ENCODE measurements at places on chromosomes 6 and 20.

DNA sequence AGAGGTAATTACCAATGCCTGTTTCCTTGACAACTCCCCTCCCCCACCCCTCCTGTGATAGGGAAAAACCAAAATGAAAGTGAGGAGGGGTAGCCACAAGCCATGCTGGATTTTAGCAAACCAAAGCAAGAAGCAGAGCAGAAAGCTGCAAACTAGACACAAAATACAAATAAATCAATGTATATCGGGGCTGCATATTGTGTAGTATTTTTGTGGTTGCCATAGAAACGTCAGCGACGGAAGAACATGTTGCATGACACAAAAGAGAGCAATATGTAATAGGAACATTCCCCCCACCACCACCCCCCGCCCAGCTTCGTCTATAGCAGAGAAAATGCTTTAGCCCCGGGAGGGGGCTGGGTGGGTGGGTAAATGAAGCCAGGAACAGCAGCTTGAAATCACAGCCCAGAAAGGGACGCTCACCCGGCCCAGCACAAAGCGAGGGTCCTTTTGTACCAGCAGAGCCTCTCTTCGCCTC lies 548 bp downstream of the AGPAT4 start:
- peak; percentile 27 for DNase-seq

DNA sequence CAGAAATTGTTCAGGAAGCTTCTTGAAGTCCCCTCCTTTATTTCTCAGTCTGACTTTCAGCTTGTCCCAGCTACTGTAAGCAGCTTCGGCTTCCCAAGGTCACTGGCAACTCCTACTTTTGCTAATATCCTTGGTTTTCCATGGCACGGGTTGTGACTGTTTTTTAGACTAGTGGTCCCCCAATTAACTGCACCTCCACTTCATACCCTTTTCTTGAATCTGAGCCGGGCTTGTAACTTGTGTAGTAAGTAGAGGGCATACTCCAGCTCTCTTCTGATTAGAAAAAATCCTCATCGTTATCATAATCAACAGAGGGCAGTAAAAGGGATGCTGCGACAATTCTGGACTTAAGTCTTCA lies 162.3 kb upstream of the TNFAIP3 start:
- DNase-seq, result no peak

DNA sequence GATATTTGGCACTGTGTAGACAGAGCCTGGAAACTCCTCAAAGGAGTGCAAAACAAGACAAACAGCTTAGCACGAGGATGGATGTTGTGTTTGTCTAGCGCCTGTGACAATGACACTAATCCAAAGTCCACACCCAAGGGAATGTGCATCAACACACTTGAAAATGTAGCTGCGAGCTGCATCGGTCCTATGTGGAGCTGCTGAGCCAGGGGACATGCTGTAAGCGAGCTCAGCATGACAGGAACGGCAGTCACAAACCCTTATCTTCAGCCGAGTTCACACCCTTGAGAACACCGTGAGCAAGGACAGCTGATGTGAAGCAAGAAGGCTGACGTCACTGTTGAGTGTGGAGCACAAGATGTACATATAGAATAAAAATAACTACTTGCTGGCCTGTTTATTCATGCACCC lies 684.3 kb downstream of the QKI start:
- no peak for DNase-seq

DNA sequence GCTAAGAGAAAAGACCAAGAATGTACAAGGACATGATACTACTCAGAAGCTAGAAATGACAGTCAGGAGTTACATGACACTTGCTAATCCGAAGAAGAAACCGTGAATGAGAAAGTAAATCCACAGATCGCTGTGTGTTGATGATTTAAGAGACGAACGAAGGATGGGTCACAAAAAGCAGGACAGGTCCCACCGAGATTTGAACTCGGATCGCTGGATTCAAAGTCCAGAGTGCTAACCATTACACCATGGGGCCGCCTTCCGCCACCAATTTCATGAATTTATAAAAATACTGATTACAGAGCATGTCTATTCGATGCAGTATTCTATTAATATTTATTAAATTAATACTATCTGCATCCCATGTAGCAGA lies 54.0 kb upstream of the BTN3A2 start:
- DNase-seq, result no peak

DNA sequence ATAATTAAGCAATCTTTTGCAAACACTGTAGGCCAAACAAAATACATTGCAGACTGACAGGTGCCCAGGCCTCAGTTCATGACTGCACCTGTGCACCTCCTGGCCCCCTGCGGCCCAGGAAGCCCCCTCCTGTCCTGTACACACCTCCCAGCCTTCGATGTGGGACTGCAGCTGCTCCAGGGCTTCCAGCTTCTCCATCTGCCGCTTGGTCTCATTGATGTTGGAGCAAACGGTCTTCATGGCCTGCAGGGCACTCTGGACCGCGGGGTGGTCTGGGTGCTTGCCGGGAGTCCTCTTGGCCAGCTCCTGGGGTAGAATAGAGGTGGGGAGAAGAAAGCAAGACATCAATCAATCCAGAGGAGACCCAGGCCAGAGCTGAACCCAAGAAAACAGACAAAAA lies 119.7 kb downstream of the PREX1 start:
- no peak for DNase-seq
